ENCODE measurements at places on chromosomes 12 and 14.

DNA sequence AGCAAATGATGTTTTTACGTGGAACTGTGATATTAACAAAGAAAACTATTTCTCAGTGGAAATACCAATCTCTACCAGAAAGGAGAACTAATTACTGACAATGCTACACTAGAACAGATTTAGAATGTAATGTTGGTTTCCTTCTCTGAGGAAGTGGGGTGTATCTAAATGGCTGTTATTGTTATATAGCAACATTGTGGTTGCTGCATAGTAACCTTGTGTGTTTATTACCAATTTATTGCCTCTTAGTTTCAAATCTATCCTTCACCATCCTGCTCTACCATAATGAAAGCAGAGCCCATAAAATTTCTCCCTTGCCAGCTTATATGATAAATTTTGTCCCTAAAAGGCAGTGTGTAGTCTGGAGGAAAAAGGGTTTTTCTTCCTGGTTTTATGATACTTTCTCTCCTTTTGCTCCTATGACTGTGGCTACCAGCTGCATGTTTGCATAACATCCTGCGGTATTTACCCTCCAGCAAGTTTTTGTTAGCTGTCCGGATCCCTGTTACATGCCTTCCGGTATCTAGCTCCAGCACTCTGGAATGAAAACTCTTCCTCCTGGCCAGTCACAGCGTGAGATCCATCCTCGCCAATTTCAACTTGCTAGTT lies 5.7 kb upstream of the KLRK1 start:
- no peak for DNase-seq

- no peak for DNase-seq
Measured at GRCh38 chr12:13223179-13223804, 26.8 kb downstream of the EMP1 start.

- no peak for DNase-seq
Measured at GRCh38 chr14:72443991-72444441, 449.9 kb downstream of the DPF3 start.

GRCh38 chr12:80472911-80473500 lies 29.0 kb downstream of the PTPRQ start:
- peak; percentile 38 for DNase-seq

- no peak for DNase-seq
Measured at GRCh38 chr14:23861666-23862065, 91.9 kb upstream of the DHRS4 start.

GRCh38 chr14:106694638-106695393 lies 1168.4 kb downstream of the TMEM121 start:
- no peak for DNase-seq

Data from NT2/D1 (cell line).